HepG2 (cell line): ENCODE measurements at places on chromosomes 11 and 22. TPM values are rescaled to one million over a fixed set of nuclear protein-coding genes. Genes with fewer than 3 reads are reported as not detected.

DNA sequence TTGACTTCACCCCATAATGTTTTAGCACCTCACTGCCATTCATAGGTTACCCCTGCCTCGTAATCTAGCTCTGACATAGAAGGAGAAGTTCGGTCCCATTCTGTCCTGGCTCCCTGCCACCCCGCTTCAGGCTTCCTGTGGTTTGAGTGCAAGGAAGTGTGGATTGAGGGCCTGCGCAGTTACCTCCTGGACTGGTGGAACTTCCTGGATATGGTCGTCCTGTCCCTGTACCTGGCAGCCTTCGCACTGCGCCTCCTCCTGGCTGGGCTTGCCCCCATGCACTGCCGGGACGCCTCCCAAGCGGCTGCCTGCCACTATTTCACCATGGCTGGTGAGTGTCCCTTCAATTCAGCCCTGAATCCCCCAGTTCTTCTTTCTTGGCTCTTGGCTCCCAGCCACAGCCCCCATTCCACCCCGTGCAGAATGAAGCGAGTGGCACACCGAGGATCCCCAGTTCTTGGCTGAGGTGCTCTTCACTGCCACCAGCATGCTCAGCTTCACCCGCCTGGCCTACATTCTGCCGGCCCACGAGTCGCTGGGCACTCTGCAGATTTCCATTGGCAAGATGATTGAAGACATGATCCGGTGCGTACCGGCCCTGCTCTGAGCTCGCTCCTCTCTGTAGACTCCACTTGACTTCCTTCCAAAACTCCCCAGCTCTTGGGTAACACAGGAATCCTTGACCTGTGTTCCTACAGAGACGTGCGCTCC is 15.4 kb downstream of the ART5 start:
- no peak for DNase-seq

- no peak for DNase-seq
Measured at GRCh38 chr11:76705826-76706225, 35.3 kb upstream of the LRRC32 start.

IFITM10 gene
- 0.13 and 0.22 TPM in 2 replicates for polyA plus RNA-seq

GRCh38 chr22:17875156-17875555 is 100.9 kb upstream of the BID start:
- no peak for DNase-seq

TMEM126B gene
- polyA plus RNA-seq = 26.2 and 33.6 TPM in 2 replicates

TPBGL gene
- polyA plus RNA-seq = not detected in 2 replicates

BDNF gene
- not detected in 2 replicates for polyA plus RNA-seq

DNA sequence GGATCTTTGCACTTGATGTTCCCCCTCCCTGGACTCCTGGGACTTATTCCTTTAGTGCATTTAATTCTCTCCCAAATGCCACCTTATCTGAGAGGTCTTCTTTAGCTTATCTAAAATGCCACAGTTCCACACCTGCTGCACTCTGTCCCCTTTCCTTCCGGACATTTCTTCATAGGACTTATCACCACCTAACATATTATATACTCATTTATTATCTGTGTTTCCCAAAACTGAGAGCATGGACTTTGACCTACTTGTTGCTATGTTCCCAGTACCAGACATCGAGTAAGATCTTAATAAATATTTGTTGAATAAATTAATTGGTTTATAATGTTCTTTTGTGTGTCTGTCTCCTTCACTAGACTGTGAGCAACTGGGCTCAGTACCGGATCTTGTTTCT is 585.3 kb downstream of the INSC start:
- no peak for DNase-seq

GRCh38 chr11:36702330-36703054 is 104.5 kb upstream of the RAG2 start:
- peak; percentile 63 for DNase-seq

- DNase-seq = no peak
Measured at GRCh38 chr11:112310419-112310818, 49.8 kb upstream of the PLET1 start.

- no peak for DNase-seq
Measured at GRCh38 chr11:73752216-73752867, 8.5 kb downstream of the RAB6A start.

GRCh38 chr11:126081915-126082250 is 19.2 kb upstream of the CDON start:
- no peak for DNase-seq

- DNase-seq = no peak
Measured at GRCh38 chr11:17528906-17529843, 15.0 kb downstream of the USH1C start.

GRCh38 chr11:107397357-107397756 is 60.3 kb downstream of the CWF19L2 start:
- no peak for DNase-seq

DNA sequence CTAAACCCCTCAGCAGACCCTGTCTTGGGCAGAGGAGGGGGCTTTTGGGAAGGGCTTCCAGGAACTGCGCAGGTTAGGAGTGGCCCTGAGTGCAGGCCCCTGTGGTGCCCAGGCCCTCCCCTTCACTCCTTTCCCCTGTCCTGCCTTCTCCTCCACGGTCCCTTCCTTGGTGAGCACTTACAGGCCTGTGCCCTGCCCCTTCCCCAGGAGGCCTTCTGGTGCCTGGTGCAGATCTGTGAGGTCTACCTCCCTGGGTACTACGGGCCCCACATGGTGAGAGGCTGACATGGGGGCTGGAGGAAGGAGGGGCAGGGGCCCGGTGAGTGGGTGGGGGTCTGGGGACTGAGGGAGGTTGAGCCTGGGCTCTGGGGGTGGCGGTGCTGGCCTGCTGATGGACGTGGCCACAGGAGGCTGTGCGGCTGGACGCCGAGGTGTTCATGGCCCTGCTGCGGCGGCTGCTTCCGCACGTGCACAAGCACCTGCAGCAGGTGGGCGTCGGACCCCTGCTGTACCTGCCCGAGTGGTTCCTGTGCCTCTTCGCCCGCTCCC is 2.6 kb downstream of the TBC1D10C start:
- no peak for DNase-seq
